ENCODE measurements at places on chromosomes 12 and 14. TPM values are rescaled to one million over a fixed set of nuclear protein-coding genes. Genes with fewer than 3 reads are reported as not detected.
A peak's percentile ranks its signal among the peaks of the same experiment; 100 is the strongest.

DNA sequence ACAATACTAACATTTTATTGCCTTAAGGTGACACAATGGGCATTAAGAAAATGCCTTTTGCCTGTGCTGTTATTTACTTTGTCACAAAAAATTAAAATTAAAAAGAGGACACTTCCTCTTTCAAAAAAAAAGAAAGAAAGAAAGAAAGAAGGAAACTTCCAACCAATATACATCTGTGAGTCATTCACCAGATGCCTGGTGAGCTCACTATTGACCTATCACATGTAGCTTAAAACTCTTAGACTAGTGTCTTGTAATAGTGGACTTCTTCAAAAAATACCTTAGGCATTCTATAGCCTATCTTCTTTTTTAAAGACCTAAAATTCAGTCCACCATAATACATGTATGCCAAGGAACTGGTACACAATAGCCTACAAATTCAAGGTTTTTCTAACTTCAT is 4.9 kb upstream of the SOX5 start:
- H3K36me3 ChIP-seq = no peaks in the 10 kb centered on the region
- no peak overlapping the region for H3K27ac ChIP-seq
- H3K27me3 ChIP-seq = no peaks in the 10 kb centered on the region
- H3K4me1 ChIP-seq = no peaks in the 10 kb centered on the region
- H3K4me3 ChIP-seq = no peak overlapping the region
- no peak for DNase-seq

Gene TEX22
- total RNA-seq = 2.4 TPM

Gene TSPAN11
- total RNA-seq = not detected

GRCh38 chr14:79842270-79842669 is 369.0 kb downstream of the DIO2 start:
- H3K27ac ChIP-seq = no peak overlapping the region
- no peaks in the 10 kb centered on the region for H3K4me1 ChIP-seq
- H3K4me3 ChIP-seq = no peak overlapping the region
- H3K27me3 ChIP-seq = no peaks in the 10 kb centered on the region
- H3K36me3 ChIP-seq = no peaks in the 10 kb centered on the region
- no peak for DNase-seq

DNA sequence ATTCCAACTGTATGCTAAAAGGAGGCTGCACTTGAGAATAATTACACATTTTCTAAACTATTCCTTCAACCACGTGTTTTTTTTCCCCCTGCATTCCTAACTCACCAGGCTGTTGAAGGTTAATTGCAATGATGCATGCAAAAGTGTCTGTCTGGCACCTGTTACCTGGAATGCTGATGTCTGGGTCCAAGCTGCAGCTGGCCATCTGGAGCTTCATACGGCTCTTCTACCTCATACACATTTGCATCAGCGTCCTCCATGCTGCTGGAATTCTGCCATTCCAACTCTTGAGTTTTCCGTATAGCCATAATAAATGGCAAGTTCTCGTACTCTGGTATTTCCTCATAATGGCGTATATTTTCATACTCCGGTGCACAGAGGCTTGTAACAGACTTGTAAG is 8.6 kb downstream of the FGD6 start:
- H3K4me1 ChIP-seq = no peaks in the 10 kb centered on the region
- no peak overlapping the region for H3K27ac ChIP-seq
- H3K27me3 ChIP-seq = peaks cover 3% of the 10 kb centered on the region
- no peak for DNase-seq
- no peak overlapping the region for H3K4me3 ChIP-seq

DNA sequence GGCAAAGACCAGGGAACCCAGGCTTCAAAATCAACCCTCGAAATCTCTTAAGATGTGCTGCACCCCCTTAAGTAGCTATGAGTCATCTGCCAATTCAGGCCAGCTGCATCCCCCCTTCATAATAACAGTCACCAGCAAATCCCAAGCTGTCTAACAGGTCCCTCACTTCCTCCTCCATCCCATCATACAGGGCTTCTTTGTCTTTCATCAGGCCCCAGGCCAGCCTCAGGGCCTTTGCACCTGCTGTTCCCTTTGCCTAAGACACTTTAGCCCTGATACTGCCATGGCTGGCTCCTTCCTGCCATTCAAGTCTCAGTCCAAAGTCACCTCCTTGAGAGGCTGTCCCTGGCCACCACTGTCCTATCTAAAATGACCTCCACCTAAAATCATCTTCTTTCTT is 4.0 kb downstream of the RASAL1 start:
- no peak overlapping the region for H3K4me3 ChIP-seq
- H3K27me3 ChIP-seq = peaks cover 11% of the 10 kb centered on the region
- no peaks in the 10 kb centered on the region for H3K36me3 ChIP-seq
- no peak overlapping the region for H3K27ac ChIP-seq

DNA sequence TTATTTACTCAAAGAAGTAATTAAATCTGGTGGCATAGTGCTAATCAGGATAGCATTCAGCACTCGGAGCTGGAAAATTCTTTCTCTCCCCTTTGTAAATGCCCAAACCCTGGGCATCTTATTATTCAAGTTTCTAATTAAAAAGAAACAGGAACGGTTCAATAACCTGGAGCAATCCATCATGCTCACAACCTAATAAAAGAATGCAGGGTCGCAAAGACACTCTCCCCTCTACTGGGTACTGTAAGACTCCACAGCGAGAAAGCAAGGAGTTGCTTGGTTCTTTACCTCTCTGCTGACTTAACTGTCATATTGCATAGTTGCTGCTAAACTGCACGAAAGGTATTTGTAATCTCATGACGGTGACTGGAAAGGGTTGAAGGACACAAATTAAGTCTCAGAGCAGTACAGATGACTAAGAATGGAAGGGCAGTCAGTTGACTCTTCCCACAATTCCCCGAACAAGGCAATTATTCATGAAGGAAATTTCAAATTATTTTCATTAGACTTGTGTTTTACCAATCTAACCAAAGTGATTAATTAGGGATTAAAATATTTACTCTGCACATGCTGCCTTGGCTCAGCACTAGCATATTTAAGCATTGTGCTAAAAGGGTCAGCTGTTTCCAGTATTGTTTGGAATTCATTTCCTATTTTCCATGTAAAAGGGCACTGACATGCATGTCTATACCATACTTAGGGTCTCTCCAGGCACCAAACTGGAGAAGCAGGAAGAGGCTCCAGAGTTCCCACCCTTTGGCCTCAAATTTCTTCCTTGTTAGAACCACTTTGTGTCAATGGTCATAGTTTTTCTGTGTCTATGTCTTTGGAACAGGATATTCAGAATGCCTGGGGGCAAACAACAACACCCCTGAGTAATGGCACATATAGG is 182.2 kb downstream of the EXOC5 start:
- no peaks in the 10 kb centered on the region for H3K36me3 ChIP-seq
- H3K4me1 ChIP-seq = no peaks in the 10 kb centered on the region
- no peak overlapping the region for H3K27ac ChIP-seq
- DNase-seq = no peak

DNA sequence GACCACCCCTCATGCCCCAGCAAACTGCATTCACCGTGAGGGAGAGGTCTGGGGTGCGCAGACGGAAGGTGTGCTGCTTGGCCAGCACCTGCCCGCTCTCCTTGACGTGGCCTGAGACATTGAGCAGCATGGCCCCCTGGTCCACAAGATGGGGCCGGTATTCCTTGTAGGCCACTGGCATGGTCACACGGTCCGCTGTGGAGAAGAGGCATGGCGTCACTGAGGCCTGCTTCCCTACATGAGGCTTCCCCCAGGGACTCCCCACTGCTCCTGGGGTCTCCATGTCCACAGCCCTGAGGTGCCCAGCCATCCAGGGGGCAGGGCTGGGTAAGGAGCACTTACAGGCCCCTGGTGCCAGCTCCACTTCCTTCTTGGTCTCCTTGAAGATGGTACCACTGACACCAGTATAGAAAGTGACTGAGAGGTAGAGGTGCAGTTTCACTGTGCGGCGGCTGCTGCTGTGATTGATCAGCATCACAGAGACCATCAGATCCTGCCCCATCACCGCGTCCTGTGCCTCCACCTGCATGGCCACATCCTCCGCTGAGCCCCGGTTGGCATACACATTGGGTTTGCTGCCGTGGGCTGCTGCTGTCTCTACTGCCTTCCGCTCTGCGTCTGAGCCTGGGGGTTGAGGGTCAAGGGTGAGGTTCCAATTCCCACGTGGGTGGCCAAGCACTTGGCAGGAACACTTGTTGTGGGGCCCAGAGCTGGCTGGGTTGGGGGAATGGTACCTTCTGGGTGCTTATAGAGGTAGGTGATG is 8.2 kb downstream of the TGM1 start:
- DNase-seq = no peak
- H3K27ac ChIP-seq = no peak overlapping the region
- peaks cover 19% of the 10 kb centered on the region for H3K4me1 ChIP-seq

DNA sequence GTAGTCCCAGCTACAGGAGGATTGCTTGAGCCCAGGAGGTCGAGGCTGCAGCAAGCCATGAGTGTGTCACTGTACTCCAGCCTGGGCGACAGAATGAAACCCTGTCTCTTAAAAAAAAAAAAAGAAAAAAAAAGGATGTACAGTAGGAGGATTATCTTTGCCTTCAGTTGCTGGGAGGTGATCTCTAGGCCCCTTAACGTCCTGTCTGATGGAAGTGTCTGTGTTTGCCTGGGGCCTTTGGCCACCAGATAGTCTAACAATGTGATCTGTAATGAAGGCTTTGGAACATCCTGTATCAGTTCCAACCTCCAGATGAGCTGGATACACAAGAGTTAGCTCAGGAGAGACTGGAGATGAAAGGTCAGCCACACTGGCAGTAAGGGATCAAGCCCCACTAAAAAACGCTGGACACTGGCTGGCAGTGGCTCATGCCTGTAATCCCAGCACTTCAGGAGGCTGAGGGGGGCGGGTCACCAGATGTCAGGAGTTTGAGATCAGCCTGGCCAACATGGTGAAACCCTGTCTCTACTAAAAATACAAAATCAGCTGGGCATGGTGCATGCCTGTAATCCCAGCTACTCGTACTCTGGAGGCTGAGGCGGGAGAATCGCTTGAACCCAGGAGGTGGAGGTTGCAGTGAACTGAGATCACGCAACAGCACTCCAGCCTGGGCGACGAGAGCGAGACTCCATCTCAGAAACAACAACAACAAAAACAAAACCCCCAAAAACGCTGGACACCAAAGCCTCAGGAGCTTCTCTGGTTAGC is 19.0 kb upstream of the HNF1A start:
- peaks cover 22% of the 10 kb centered on the region for H3K4me1 ChIP-seq
- no peaks in the 10 kb centered on the region for H3K36me3 ChIP-seq
- peak overlapping the region; percentile 69 for H3K27ac ChIP-seq
- DNase-seq = no peak

Gene LRTM2
- not detected for total RNA-seq

DNA sequence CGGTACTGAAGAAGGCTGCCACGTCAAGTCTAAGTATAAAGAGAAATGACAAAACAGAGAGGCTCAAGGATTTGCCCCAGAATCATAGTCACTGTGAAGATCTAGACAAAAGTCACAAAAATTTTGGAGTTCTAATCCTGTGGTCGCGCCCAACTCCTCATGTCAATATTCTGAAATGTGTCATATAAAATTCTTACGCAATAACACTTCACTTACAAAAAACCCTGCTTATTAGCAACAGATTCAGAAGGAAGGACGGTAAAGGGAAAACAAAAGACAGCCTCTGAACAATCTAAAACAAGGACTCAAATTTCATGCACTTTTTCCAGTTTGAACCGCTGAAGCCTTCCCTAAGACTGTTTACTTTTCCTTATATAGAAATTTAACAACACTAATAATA is 94.7 kb downstream of the TSPAN8 start:
- H3K36me3 ChIP-seq = no peaks in the 10 kb centered on the region
- H3K27me3 ChIP-seq = no peaks in the 10 kb centered on the region
- no peak for DNase-seq
- H3K4me1 ChIP-seq = no peaks in the 10 kb centered on the region

DNA sequence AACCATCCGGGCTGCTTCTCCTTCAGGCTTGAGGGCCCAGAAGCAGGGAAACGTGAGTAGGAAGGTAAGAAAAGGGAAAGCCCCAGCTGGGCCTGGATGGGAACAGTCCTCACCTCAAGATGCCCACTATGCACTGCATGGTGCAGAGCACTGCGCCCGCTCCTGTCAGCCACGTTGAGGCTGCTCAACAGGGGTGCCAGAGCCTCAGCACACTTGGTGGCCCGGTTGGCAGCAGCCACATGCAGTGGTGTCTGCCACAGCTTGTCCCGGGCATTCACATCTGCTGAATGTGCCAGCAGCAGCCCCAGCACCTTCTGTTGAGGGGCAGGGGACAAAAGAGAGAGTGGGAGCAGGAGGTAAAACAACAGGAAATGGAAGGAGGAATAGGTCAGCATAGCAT is 2.5 kb downstream of the ANKRD52 start:
- peaks cover 36% of the 10 kb centered on the region for H3K36me3 ChIP-seq
- H3K4me3 ChIP-seq = no peak overlapping the region
- H3K27me3 ChIP-seq = no peaks in the 10 kb centered on the region
- H3K4me1 ChIP-seq = peaks cover 20% of the 10 kb centered on the region
- no peak overlapping the region for H3K27ac ChIP-seq
- no peak for DNase-seq

- H3K4me1 ChIP-seq = no peaks in the 10 kb centered on the region
- H3K4me3 ChIP-seq = no peak overlapping the region
- DNase-seq = no peak
These were observed 336.3 kb downstream of the BMP4 start for GRCh38 chr14:53620317-53620716.

Gene LETMD1
- total RNA-seq = 60.1 TPM

All from activated CD8-positive, alpha-beta T cell treated with anti-CD3 and anti-CD28 coated beads, Interleukin-2, amount 10 ng/mL, durations not matched to agents 7 days and 5 days (primary cell).